ENCODE measurements at places on chromosomes 16 and 17.

- no peak for DNase-seq
Measured at GRCh38 chr16:66551348-66551759, 1.0 kb upstream of the CKLF start.

GRCh38 chr17:9821921-9822320 lies at the start of gene GSG1L2:
TSS of gene GSG1L2 (minus strand) at chr17:9822079. CDS start at chr17:9822071, 8 bp downstream.
- DNase-seq: no peak

- DNase-seq: no peak
Measured at GRCh38 chr16:55297910-55298479, 26.0 kb upstream of the IRX6 start.

- DNase-seq: no peak
Measured at GRCh38 chr17:39205112-39205526, 5.0 kb downstream of the RPL19 start.

DNA sequence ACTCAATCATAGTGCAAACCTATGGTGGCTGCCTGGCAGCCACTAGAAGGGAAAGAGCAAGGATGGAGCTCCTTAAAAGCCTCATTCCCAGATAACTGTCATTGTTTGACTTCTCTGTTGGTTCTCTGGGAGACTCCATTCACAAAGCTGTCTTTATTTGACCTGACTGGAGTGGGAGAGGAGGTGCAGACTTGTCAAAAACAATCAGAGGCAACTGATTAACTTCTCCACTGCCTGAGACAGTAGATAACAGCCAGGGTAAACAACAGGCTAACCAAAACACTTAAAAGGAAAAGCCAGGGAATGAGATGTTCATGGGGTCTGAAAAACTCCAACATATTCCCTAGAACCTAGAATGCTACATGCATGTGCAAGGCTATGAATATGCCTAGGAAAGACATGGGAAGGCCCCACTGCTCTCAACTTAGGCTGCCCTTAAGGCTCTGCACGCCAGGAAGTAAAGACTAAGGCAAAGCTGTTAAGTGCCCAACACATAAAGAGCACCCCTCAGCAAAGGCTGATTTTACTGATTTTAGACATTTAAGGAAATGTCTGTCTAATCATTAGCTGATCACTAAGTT lies 82.0 kb downstream of the TTC19 start:
- no peak for DNase-seq

DNA sequence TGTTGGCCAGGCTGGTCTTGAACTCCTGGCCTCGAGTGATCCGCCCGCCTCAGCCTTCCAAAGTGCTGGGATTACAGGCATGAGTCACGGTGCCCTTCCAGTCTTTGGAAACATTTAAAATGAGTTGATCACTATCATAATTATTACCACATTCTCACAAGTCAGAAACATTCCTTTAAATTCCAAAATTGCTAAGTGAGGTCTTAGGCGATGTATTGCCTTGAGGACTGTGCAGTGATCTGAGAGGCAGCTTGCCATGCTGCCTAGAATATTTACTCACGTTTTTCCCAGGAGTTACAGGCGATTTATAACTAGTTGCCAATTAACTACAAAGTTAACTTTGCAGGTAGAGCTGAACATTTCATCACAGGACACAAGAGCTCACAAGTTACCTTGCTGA lies 5.7 kb upstream of the ATXN1L start:
- DNase-seq: no peak

GRCh38 chr17:54967621-54968261 lies 713 bp downstream of the COX11 start:
- DNase-seq: no peak

- DNase-seq: no peak
Measured at GRCh38 chr17:42889809-42890208, 10.8 kb upstream of the G6PC1 start.

GRCh38 chr16:495127-495748 lies 32.3 kb upstream of the CAPN15 start:
- no peak for DNase-seq

DNA sequence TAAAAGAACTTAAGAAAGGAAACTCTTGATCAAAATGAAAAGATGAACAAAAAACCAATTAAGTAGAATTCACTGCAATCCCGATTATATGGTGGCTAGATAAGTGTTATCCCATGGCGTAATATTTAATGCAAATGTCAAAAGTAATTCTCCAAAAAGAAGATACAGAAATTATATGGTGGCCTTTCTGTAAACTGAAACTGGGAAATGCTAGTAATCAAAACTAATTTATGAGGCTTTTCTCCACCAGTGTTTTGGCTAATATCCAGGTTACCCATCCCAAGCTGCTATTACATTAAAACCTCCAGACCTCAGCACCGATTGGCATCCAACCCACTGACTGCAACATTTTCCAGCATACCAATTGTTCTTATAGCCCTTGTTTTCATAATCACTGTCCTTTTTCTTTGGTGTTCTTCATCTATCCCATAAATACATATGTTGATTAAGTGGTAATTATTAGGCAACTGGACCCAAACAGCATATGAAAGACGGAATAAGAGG lies 77.2 kb upstream of the TNRC6A start:
- no peak for DNase-seq

DNA sequence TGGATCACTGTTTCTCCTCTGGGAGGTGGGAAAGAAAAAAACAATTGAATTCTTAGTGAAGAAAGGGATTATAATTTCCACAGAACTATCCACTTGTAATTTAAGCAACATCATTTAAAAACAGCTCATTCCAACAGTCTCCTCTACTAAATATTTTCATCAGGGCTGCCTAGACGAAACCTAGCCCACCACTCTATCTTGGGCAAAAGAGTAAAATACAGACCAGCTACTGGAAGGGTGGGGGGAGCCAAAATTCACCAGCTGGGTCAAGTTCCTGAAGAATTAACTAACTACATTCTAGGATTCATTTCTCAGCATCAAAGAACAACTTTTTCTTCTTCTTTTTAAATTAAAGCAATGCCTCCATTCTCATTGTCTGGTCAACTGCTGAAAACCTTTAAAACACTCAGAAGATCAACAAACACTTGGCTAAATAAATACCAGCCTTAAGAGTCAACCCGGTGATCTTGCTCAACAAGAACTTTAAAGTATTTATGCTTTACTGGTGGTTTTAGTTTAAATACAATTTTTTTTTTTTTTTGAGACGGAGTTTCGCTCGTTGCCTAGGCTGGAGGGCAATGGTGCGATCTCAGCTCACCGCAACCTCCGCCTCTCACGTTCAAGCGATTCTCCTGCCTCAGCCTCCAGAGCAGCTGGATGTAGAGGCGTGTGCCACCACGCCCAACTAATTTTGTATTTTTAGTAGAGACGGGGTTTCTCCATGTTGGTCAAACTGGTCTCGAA lies 25.2 kb downstream of the KANSL1 start:
- DNase-seq: no peak

GRCh38 chr17:82845163-82845807 lies 5.5 kb upstream of the ZNF750 start:
- no peak for DNase-seq

DNA sequence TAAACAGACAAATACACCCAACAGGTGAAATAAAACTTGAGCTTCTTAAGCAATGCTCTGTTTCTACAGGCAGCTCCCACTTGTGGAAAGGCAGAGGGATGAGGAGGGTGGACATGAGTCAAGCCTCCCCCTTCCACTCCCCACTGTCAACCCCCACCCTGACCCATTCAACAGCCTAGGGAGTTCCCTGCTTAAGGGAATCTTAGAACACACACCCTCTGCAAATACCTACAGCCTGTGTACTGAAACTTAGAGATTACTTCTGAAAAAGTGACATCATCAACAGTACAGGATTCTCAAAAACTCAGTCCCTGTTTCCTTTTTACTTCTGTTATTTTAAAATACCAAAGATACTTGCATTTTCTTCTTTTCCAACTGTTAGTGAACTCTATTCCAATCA lies 345.4 kb downstream of the SOX9 start:
- DNase-seq: no peak

DNA sequence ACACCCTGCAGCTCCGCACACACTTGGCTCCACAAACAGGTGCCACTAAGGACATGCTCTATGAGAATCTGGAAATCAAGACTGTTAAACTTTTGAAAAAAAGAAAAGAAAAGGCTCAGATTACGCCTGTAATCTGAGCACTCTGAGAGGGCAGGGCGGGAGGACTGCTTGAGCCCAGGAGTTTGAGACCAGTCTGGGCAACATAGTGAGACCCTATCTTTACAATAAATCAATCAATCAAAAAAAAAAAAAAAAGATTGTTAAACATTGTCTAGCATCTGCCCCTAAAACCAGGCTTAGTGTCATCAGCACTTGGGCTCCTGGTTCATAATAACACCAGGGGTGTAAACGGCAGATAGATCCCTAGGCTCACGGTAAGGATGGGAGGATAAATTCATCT lies 37.5 kb upstream of the FAAP100 start:
- DNase-seq: no peak

DNA sequence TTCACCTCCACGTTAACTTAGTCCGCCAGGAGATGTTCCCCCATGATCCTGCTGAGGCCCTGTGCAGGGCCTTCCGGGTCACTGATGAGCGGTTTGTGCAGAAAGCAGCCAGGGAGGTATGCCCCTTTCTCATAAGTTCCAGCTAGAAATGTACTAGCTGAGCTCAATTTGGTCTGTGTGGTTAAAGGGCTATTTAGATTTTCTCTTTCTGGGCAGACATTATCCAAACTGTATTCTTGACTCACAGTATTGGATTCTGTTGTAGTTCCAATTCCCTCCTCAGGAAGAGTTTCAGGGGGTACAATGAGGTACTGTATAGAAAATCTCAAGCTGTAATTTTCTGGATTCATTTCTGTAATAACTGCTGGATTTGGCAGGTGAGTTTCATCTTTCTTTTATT lies 137.1 kb downstream of the TRIM37 start:
- DNase-seq: no peak

DNA sequence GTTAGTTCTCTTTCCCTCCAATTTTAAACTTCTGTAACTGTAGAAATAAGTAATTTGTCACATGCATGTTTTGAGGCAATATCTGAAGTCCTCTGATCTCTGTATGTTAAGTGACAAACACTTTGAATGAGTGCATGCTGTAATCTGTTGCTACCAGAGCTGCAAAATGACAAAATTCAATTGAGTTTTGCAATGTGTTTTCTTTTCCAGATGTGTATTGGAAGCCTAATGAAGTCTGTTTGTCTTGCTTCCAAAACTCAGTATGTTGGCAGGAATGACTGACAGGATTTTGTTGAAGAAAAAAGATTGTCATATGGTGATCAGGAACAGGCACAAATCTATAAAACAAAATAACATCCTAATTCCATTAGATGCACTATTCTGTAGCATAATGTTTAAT lies 561.6 kb upstream of the CDH8 start:
- DNase-seq: no peak

GRCh38 chr16:58499615-58500351 lies at the start of gene NDRG4:
TSS of gene NDRG4 (plus strand) at chr16:58500143. CDS start at chr16:58500249, 106 bp downstream.
- no peak for DNase-seq

DNA sequence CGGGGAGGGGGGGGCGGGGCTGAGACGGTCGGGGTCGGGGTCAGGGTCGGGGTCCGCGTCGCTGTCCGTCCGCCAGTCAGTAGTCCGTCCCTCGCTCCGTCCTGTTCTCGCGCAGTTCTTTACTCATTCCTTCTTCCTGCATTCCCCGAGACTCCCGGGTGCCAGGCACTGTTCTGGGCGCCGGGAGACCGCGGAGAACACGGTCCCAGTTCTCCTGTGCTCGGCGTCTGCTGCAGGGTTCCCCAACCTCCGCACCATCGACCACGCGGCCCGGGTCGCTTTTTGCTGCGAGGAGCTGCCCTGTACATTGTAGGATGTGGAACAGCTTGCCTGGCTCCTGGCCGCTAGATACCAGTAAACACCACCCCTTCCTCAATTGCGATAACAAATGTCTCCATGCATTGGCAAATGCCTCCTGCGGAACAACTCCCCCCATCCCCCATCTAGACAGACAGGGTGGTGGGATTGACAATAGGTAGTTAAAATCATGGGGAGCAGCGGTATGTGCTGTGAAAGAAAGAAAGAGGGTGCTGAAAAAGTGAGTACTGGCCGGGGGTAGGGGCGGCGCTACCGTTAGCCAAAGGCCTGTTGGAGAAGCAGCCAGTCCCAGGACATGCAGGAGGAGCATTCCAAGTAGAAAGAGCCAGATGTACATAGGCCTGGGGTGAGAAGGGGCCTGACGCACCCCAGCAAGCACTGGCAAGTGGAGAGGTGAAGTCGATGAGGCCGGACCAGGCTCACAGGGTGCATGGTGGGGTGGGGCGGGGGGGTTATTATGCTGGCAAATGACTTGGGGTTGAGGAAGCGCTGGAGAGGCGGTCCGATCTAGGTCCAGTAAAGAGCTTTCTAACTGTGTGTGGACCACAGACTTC lies 631 bp downstream of the TRAF7 start:
- no peak for DNase-seq

GRCh38 chr16:24781256-24781655 lies 51.8 kb downstream of the TNRC6A start:
- DNase-seq: no peak

DNA sequence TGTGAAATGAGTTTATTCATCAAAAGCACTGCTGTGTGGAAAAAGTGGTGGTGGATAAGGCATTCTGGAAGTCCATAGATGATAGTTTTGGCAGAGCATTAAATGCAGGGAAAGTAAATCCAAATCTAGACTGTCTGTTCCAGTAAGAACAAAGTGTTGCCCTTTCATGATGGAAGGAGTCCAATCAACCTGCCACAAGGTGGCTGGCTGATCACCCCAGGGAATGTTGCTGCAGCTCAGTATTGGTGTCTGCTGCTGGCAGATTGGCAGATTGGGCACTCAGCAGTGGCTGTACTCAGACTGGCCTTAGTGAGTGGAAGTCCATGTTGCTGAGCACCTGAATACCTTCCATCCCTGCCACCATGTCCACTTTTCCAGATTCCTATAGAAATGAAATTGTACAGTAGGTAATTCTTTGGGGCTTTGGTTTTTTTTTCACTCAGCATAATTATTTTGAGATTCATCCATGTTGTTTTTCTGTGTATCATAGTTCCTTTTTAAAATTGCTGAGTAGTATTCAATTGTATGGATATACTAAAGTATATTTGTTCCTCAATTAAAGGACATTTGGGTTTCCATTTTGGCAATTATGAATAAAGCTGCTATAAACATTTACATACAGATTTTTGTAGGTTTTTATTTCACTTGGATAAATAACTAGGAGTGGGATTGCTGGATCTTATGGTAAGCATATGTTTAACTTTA lies 14.3 kb downstream of the DYNLL2 start:
- no peak for DNase-seq

- DNase-seq: no peak
Measured at GRCh38 chr16:50193594-50193993, 40.5 kb downstream of the TENT4B start.

GRCh38 chr17:10429421-10430045 lies 7.8 kb upstream of the MYH8 start:
- no peak for DNase-seq

DNA sequence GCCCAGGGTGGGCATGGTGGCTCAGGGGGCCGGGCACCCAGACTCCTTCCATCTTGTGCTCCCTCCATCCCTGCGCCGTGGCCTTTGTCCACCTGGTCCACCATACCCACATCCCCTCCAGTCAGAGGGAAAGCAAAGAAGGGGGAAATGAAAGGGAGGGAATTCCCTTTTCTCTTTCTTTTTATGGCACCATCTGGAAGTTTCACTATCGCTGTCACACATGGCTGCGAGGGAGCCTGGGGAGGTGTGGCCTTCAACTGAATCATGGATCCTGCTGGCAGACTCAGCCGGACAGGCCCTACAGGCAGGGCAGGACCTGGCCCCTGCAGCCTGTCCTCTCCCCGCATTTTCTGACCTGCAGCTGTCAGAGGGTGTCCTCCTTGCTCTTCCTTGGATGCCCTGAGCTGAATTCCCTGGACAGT lies 6.2 kb downstream of the SLC12A3 start:
- no peak for DNase-seq

All from vagina (tissue), 2 donors.